Esophagus muscularis mucosa (tissue), 4 donors: ENCODE measurements at places on chromosomes 11 and 22. TPM values are rescaled to one million over a fixed set of nuclear protein-coding genes. Genes with fewer than 3 reads are reported as not detected.

GRCh38 chr11:70886676-70887541 lies 365.5 kb downstream of the SHANK2 start:
- no peak overlapping the region for H3K27ac ChIP-seq
- DNase-seq, result no peak

DNA sequence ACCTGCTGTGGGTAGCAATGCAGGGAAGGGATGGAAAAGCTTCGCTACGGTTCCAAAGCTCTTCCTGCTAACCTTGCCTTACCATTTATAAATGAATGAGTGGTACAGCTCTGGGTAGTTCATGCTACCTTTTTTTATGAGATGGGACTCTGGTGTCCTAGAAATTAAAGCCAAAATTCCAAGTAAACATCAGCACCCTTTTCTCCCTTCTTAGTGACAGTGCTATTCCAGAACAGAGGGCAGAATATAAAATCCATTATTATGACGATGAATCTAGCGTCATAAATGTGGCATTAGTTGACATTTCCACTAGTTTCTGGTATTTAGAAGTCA lies 447 bp upstream of the SVIP start:
- H3K4me1 ChIP-seq, result peaks cover 12% of the 10 kb centered on the region
- H3K27me3 ChIP-seq, result no peaks in the 10 kb centered on the region
- DNase-seq, result no peak
- no peaks in the 10 kb centered on the region for H3K36me3 ChIP-seq
- peak overlapping the region; percentile 94 for H3K4me3 ChIP-seq

Gene JHY
- total RNA-seq, result 9.6 TPM

Gene KCTD14
- 0.83 TPM for total RNA-seq
